ENCODE measurements at places on chromosomes 7 and 10. TPM values are rescaled to one million over a fixed set of nuclear protein-coding genes. Genes with fewer than 3 reads are reported as not detected.

Gene INHBA
- 1.6 TPM for total RNA-seq

- DNase-seq = no peak
Observed at GRCh38 chr10:124554085-124554858, 92.6 kb downstream of the LHPP start.

DNA sequence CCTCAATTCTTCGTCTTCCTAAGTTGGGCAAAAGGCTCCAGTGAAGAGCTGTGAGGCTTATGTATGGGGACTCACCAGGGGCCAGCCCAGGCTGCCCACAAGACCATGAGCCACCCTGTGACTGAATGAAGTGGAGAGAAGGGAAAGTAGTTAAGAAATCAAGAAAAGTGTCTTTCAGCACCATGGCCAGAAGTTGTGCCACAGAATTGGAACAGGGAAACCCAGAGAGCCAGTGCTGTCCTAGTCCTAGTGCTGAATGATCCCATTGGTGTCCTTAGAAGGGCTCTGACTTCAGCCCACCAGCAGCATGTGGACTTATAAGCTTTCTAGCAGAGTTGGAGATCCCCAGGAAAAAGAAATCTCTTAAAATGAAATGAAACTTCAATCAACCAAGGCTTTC lies 37.0 kb upstream of the CCSER2 start:
- no peak for DNase-seq

DNA sequence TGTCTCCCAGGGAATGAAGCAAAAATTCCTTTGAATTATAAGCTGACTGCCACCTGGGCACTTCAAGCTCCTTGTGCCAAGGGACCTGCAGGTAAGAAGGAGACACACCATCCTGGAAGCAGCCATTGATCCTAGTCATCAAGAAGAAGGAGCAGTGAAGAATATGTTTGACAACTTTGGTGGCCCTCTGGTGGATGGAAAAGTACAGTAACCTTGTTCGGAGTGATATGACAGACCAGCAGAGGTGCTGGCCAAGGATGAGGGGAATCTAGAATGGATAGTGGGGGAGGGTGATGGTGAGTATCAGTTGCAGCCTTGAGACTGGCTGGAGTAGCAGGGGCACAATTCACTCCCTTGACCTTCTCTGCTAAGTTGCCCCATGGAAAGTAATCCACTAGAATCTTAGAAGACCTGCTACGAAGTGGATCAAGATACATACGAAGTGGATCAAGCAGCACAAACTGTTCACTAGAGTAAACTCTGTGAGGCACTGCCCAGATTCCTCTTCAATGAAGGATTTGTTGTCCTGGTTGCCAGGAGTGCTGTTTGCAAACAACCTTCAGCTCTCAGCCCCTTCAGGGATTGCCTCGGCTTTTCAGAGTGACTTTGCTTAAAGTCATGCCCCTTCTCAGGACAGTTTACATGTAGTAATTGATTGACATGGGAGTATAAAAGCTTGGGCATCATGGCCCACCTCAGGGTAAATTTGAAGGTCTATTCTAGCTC lies 44.8 kb upstream of the ORC5 start:
- no peak for DNase-seq

DNA sequence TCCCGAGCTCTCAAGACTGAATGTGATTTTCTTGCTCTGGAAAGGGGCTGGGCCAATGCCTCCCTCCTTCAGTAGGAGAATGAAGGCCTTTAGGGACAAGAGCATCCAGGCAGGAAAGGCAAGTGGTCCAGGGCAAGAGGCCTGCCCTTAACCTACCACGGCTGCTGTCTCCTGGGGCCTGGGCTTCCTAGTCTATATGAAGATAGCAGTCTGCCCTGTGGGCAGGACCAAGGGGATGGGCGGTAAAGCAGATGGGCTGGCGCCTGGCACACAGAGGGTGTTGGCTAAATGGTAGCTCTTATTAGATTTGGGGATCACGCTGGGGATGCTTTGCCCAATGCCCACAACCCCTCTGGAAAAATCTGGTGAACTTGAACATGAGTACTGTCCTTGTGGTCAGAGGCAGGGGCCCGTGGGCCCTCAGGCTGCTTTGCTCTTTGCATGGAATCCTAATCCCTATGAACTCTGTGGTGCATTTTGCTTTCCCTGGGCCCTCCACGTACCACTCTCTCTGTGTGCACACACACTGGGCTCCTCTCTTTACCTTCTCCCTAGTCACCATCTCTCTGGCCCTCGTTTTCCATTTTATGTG lies 20.3 kb downstream of the CHAT start:
- no peak for DNase-seq

DNA sequence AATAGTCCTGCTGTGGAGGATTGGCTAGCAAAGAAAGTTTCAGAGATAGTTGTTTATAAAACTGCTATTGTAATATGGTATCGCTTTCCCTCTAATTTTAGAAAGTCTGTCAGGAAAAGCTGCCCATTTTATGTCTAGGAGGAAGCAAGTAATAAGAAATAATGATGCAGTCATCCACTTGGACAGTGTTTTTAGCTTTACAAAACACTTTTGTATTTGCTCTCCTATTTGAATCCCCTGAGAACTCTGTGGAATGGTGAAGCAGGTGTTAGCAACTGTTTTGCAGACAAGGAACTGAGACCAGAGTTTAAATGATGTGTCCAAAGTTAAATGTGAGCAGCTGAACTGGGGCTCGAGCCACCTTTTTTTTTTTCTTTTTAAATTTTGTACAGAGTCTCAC lies 455.8 kb downstream of the XPNPEP1 start:
- DNase-seq = no peak
